ENCODE measurements at places on chromosomes 4 and X.

DNA sequence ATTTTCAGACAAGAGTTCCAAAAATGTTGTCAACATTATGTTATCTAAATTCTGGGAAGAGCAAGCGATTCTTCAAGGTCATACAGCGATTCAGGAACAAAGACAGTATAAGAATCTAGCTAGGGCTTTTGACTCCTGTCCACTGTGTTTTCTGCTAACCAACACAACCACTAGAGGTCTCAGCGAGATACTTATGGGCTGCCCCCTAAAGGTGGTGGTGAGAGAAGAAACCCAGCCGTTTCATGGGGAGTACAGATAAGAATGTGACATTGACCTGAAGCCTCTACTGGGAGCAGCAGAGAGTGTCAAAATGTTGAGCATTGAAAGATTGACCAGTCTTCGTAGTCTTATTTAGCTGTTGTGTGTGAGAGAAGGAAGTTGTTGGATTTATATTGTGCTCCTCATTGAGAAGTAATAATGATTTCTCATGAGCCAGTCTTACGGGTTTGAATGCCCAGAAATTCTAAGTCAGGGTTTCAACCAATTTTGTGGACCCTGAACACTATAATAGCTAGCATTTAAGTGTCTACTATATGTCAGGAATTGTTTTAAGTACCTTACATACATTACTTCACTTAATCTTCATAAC, 168.3 kb downstream of the SPRY1 start:
- no peak for DNase-seq

- no peak for DNase-seq
Observed at GRCh38 chr4:105128208-105128607, 18.5 kb upstream of the TET2 start.

DNA sequence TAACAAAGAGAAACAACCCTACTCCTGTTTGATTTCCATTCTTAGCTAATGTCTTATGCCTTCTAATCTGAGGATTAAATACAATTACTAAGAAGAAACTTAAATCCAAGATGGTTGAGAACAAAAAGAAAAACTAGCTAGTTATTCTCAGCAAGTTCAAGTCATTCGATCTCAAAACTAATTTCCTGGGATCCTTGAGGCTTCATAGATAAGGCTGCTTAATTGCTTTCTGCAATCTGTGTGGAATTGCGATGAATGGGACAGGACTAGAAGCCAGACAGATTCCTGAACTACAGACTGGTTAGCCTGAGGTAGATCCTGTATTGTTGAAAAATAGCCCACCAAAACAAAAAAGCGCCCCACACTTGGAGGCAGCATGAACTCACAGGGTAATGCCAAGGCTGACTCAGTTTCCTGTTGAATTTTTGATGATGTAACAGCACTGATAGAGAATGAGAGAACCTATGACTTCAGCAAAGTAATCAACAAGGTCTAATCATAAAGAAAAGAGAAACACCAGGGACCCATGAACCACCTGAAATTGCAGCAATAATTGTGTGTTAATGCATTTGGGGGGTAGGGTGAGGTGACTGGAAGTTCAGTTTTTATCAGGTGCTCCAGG, 33.9 kb downstream of the KLHL15 start:
- DNase-seq: no peak

DNA sequence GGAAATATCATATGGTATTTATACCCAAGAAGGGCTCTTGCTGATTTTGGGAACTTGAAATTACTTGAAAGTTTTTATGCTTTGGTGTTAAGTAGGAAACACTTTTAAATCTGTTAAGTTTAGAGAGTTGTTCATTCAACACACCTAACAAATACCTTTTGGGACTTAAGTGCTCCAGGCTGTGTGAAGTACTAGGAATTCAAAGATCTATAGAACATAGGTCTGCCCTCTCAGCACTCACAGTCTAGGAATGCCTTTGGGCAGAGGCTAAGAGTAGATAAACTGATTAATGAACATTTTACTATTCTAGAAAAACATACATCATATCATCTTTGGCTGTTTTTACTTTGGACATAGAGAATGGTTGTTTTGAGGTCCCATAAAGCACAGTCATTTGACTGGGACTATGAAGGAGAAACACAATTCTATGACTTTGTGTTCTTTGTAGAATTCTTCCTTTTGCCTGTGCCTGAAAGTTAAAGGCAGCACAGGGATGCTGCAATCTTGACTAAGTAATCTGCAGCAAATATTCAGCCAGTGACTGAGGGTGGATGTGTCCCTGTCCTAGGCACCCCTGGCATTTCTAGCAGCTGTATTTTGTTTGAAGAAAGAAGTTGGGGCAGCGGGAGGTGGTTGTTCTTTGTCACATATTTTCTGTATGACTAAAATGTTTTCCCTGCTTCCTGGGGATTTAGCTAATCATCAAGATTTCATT, 8.3 kb downstream of the BMP3 start:
- no peak for DNase-seq

- DNase-seq: no peak
Observed at GRCh38 chrX:19592952-19593351, 77.6 kb upstream of the MAP3K15 start.

- DNase-seq: peak; percentile 93
Observed at GRCh38 chrX:39171686-39172085, 370.4 kb downstream of the MID1IP1 start.

DNA sequence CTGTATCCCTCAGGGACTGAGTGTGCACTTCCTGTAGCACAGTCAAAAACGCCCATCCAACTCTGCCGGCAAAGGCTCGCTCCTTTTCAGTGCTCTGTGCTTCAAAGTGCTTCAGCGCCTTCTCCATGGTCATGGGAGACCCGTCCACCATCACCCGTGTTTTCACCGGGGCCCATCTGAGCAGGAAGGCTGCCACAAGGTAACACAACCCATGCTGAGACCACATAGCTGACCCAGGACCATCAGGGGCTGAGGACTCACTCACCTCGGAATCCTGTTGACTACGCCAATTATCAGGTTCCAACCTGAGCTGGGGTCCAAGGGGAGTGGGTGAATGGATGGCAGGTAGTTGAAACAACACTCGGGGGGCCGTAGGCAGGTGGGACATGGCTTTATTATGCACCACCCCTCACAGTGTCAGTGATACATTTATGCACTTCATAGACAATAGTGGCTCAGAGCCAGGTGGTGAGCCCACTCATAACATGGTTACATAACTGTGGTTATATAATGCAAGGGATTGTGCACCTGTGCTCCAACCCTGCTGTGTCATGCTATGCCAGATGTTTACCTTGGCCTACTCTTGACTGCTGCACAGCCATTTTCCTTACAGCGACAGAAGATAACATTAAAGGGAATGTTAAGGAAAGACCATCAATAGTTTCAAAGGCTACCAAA, 227.8 kb downstream of the ADGRL3 start:
- DNase-seq: peak; percentile 85

DNA sequence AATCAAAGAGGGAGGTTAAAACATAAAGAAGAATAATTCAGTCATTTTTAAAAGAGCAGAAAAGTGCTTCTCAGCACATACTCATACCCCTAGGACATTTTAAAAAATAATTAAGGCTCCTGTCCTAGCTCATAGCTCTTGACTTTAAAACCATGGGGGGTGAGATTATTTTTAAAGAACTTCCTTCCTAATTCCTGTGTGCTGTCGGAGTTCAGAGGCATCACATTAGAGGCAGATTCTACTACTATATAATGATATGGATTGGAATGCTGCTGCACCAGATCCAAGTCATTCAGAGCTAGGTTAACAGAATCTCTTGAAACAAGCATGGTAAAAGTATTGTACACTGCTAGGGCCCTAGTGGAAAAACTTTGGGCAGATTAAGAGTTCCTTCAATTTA, 456.5 kb upstream of the ADGRL3 start:
- no peak for DNase-seq

- DNase-seq: no peak
Observed at GRCh38 chr4:4791299-4792111, 68.0 kb upstream of the MSX1 start.

DNA sequence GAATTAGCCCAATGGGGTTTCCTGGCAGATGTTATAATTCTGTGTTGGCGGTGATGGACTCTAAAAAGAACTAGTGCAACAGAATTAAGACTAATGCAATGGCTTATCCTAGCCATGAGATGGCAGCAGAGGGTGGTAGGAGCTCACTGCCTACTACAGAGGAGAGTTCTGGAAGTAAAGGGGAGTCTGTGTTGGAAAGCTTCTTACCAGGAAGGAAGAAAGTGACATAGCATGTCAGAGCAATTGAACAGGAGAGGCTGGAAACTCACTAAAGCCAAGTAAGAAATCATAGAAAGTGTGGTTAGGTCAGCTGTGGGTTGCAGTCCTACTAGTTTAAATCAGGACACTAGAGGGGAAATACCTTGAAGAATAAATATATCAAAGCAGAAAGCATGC, 6.3 kb upstream of the TRPC5OS start:
- DNase-seq: no peak

- no peak for DNase-seq
Observed at GRCh38 chrX:76439188-76439587, 11.7 kb downstream of the MAGEE1 start.

DNA sequence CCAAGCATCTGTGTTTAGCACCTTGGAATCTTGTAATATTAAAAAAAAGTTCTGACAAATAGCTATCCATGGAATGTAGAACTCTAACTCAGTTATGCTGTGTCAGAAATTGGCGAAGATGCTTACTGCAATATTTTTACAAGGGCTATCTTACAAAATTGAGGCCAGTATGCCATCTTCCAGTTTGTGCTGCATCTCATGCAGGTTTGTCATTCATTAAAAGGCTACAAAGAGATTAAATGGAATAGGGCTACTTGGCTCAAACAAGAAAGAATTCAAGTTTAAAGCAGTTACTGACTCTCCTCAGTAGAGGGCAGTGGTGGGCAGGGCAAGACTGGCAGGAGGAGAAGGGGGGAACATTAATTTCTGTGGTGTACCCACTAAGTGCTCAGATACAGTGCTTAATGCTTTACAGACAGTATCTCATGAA, 66.5 kb downstream of the SHROOM4 start:
- DNase-seq: no peak

DNA sequence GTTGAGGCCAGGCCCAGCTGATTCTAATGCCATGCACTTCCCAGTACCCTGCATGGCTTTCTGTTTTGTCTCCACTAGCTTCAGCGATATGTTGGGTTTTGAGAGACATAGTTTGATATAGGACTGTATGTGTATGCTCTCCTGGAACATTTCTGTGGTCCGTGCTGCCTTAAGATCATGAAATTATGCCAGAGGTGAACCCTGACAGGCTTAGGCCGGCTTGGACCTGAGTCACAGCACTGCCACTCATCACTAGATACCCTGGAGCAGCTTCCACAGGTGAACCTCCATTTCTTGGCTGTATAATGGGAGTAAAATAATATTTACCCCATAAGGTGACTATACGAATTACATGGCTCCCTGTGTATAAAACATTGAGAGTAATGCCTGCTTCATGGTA, 6.4 kb downstream of the SGMS2 start:
- DNase-seq: no peak

DNA sequence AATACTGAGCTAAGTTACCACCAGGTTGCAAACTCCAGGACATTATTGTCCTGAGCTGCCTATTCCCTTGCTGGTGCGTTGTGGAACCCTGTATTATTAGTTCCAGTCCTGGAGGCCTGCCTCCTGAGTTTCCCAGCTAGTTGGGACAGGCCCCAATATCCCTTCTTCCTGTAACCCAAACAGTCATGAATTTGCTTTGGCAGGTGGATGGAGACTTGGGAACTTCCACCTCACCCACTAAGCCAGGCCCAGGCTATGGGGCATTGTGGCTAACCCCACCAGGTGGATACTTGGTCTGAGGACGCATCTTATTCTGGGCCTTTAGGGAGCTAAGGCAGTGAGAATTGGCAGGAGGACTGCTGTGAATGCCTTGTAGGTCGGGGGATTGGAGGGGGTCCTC, 5.0 kb downstream of the RBM3 start:
- no peak for DNase-seq

GRCh38 chr4:182922501-182923284, 5.5 kb upstream of the DCTD start:
- no peak for DNase-seq

DNA sequence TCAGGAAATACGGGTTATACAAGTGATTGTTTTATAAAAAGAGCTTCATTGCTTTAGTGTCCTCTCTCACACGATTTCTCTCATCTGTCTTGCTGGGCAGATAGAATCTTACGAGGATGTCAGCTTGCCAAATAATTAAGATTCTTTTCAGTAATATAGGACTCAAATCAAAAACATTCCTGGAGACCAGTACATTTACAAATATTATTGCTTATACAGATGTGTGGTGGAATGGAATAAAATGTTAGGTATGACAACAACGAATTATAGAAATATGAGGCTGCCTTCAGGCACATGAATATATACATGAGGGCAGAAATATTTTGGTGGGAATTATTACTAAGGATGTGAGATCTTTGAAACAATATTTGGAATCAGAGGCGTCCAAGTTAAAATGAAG, 88.9 kb downstream of the GC start:
- DNase-seq: no peak

- no peak for DNase-seq
Observed at GRCh38 chr4:101954975-101955678, 164.6 kb downstream of the BANK1 start.

DNA sequence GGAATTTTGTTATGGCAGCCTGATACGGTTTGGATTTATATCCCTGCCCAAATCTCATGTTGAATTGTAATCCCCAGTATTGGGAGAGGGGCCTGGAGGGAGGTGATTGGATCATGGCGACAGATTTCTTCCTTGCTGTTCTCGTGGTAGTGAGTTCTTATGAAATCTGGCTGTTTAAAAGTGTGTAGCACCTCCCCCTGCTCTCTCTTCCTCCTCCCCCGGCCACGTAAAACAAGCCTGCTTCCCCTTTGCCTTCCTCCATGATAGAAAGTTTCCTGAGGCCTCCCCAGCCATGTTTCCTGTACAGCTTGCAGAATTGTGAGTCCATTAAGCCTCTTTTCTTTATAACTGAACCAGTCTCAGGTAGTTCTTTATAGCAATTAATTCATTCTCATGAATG, 37.9 kb downstream of the SUPT20HL2 start:
- no peak for DNase-seq

- DNase-seq: no peak
Observed at GRCh38 chrX:71453056-71453455, 79.8 kb upstream of the OGT start.

GRCh38 chr4:6619466-6620255, 20.8 kb upstream of the MRFAP1 start:
- no peak for DNase-seq

- DNase-seq: no peak
Observed at GRCh38 chr4:99572527-99573240, 1.9 kb upstream of the MTTP start.

DNA sequence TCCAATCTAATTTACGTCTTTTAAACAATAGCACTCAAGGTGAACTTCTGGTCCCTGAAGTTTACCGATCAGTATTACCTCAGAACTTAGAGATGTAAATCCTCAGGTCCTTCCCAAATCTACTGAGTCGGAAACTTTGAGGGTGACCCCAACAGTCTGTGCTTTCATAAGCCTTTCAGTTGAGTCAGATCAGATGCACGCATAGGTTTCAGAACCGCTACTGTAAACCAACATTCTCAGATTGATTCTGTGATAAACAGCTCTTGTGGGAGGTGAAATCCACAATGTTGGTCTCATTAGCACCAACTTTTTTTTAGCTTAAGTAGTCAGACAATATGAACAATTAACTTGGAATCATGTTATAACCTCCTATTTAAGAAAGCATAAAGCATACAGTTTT, 86.0 kb downstream of the WWC2 start:
- no peak for DNase-seq

Data from vagina (tissue), 2 donors.